T-helper 9 cell (primary cell): ENCODE measurements at places on chromosomes 3 and 15.

- no peak for DNase-seq
Observed at GRCh38 chr15:71121442-71121841, 6.2 kb downstream of the THSD4 start.

GRCh38 chr3:17040990-17041377, 156.2 kb downstream of the PLCL2 start:
- DNase-seq: no peak

GRCh38 chr3:48404440-48405342, 25.2 kb downstream of the PLXNB1 start:
- DNase-seq: no peak

- no peak for DNase-seq
Observed at GRCh38 chr3:13385373-13385965, 34.7 kb downstream of the NUP210 start.

DNA sequence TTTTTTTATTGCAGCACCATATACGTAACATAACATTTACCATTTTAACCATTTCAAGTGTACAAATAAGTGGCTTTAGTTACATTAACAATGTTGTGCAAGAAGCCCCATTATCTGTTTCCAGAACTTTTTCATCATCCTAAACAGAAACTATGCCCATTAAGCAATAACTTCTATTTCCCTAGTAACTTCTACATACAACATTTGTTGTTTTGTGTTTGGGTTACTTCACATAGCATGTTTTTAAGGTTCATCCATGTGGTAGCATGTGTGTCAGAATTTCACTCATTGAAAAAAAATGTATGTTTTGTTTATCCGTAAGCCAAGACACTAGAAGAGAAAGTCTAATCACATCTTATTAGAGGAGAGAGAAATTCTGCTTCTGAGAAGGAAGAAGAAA, 450.5 kb upstream of the PDZRN3 start:
- DNase-seq: no peak

DNA sequence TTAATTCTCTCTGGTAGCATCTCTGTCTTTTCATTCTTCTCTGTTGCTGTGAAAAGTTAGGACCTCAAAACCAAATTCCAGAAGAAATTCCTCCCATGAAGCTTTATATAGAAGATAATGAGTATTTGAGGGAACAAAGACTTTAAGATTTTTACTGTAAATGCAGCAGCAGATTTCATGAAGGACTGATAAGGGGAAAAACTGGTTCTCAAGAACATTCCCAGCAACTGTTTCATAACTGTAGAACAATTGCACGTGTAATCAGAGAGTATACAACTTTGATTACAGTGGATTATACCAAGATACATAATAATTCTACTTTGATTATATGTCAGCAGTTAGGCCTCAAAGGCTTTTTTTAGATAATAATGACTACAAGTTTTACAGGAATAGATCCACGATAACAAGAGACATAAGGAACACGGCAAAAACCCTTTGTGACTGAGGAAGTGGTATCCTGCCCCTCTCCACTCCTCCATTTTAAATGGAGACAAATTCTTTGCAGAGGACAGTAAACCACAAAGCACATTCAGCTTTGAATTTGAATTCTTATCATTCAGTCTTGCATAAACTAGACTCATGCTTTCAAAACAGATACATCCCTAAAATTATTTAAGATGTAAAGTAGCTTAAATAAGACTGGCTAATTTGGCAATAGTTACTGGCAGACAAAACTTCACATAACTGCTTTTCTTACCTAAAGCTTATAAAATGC, 42.9 kb upstream of the DIPK2A start:
- no peak for DNase-seq

GRCh38 chr15:101489237-101489598, 289 bp downstream of the PCSK6 start:
- no peak for DNase-seq

- DNase-seq: no peak
Observed at GRCh38 chr3:94028093-94028837, at the start of gene STX19. STX19 (minus strand) TSS chr3:94028597; CDS start chr3:94015269, 13,328 bp downstream.

- no peak for DNase-seq
Observed at GRCh38 chr15:23570486-23570885, 5.0 kb downstream of the MKRN3 start.

DNA sequence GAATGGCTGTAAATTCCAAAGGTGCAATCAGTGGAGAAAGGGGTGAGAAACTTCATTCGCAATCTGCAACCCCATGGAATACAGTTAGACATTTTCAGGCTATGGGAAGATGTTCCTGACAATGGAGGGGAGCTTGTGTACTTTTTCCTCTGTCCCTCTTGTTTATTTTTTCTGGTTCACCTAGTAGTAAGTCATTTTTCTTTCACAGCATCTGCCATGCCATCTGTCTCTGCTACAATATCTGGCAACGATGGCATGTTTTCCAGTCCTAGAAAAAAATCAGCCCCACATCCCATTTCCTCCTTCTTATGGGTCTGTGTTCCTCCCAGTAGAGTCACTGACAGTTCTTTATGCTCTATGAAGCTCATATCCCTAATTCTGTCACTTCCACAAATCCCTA, 76.0 kb downstream of the SSR3 start:
- no peak for DNase-seq

DNA sequence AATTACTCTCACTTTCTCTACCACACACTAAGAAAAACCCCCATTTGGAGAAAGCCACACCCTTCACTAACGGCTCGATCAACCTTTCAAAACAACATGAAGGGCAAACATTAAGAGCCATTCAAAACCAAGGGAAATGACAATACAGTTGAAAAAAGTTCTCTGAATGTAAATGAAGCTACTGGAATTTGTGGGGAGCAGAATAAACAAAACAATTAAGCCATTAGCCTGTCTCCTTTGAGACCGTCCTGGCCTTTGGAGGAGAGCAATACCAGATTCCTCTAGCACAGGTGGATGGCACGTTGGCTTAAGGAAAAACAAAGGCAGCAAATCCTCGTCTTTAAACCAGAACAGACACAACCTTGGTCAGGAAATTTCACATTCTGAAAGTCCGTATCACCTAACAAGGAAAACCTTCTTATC, 18.7 kb downstream of the MYO1E start:
- DNase-seq: no peak

DNA sequence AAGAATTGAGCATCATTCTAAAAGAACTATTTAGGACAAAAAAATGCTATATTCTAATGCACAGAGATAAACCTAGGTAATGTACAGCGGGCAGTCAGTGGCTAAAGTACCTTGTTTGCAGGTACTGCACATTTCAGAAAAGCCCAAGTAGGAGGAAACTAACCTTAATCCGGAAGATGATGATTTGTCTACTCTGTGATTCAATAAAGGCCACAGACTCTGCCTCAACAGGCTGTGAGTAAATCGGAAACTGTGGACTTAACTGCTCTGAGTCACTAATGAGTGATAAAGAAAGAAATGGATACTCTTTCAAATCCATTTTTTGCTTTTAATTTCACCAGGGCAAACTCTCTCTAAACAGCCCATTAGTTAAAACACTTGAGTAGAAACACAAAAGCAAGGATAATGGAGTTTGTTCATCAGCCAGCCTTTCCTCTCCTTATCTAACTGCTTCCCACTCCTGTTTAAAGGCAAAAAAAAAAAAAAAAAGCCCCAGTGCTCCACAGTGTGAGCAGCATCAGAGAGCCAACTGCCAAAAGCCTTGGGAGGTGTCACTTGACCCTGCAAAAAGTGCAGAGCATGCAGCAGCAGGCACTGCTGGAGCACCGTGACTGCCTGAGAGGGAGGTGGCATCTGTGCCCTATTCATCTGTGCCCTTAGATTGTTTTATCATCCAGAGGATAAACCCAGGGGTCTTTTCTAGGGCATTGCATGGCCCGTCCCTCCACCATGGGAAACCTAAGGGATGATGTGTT, 187.7 kb downstream of the SATB1 start:
- no peak for DNase-seq

DNA sequence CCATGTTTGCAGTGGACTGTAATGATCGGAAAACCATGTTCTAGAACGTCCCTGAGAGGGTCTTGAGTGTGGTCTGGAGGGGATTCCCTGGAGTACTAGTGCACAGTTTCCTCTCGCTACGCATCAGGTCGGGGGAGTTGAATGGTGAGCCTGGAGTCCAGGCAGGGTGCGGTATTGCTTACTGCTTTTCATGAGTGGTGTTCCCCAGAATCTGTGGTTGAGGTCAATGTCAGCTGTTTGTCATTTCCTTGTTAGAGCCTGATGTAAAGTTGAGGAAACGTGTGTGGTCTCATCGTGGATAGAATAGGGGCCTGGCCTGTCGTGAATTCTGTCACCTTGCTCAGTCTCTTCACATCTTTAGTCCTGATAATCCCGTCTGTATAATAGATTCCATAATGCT, 328.2 kb upstream of the LRRFIP2 start:
- no peak for DNase-seq

GRCh38 chr3:37773911-37774310, 87.8 kb upstream of the CTDSPL start:
- no peak for DNase-seq

GRCh38 chr3:50539356-50540286, 27.9 kb downstream of the C3orf18 start:
- no peak for DNase-seq

- no peak for DNase-seq
Observed at GRCh38 chr3:70516076-70516475, 203.6 kb upstream of the MDFIC2 start.

DNA sequence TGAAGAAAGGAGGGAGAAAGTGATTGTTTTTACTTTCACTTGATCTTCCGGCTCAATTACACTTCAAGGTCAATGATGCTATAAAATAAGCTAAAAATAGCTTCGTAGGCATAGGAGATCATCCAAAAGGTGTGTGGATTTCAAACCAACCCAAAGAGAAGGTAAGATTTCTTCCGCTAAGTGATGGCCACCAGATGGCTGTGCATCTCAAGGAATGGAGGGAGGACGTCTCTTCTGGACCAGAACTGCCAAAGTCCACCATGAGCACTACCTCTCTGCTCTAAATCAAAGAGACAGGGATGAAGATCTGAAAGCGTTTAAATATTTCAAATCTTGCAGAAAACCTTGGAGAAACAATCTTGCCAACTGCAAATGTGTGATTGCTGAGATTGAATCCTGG, 199.1 kb upstream of the ZPLD1 start:
- DNase-seq: no peak

GRCh38 chr15:71599418-71600151, 210.8 kb upstream of the NR2E3 start:
- DNase-seq: no peak

- no peak for DNase-seq
Observed at GRCh38 chr3:172021164-172021563, 18.2 kb upstream of the FNDC3B start.

DNA sequence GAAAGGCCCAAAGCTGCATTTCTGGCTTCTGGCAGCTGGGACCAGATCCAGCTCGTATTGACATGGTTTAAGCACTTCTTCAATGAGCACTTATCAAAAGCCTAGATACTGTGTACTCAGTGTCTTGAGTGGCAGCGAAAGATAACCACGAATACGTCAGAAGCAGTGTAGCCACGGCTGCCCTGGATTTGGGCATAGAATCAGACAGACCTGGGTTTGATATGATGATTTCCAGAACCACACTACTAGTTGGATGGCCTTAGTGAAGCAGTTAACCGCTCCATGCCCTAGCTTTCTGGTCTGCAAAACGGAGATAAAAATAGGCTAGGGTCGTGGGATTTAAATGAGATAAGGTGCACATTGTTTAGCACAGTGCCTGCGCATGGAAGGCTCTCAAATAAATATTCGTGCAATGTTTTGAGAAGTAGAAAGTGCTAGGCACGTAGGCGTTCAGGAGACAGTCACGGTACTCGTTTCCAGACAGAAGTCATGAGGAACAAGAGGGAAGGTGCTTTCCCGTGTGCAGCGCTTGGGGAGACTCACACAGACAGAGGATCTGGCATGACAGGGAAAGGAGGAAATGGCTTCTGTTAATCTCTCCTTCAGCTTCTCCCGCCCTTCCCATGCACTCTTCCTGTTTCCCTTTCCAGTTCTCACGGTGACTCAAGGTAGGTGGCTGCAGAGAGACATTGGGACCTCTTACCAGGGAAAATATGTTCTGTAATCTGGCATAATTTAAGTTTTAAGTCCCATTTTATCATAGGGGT, 70.3 kb downstream of the CCNL1 start:
- DNase-seq: peak; percentile 17

DNA sequence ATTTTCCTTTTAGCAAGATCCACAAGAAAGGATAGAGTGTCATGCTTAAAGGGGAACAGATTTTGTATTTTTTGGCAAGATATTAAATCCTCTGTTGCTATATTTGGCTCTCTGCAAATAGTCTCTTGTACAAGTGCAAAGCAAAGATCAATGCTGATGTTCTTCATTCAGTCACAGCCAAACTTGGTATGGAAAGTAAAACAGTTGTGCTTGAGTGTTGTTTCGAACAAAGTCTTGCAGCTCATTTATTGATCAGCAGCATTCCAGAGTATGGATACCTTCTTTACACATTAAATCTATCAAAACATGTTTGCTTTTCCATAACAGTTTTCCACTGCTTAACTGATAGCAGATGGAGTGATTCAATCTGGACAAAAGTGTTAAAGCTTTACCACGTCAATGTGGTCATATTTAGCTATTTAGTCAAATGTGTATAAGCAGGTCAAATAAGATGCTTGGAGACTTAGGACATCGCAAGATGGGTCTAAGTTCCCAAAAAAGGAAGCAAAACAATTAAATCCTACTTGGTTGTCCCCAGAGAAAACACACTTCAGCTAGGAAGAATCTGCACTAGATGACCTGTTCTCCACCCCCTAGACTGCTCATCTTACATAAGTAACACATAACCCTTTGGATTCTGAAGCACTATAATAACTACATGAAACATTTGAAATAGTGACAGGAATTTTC, 52.4 kb downstream of the VGLL3 start:
- no peak for DNase-seq

DNA sequence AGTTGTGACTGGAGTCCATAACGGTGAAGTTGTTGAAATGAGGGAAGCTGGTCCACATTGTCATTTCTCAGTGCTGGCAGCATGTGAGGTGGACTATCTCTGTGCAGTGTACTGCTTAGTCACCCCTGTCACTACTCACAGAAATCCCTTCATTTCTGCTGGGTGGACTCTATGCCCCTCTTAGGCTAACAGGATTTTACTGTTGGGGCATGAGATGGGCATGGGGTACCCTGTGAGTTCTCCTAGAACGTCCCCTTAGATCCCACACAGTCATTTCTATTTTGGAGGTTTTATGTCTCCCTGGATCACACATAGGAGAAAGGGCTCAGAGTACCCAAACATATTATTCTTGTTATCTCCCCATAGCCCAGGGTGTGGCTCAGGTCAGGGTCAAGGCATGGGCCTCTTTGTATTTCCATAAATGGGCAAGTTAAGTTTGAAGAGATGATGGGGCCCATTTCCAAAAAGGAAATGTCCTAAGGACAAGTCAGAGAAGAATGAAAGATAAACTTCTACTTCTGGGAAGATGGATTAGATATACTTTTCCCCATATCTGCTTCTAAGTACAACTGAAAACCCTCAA, 15.2 kb downstream of the P2RY1 start:
- no peak for DNase-seq

DNA sequence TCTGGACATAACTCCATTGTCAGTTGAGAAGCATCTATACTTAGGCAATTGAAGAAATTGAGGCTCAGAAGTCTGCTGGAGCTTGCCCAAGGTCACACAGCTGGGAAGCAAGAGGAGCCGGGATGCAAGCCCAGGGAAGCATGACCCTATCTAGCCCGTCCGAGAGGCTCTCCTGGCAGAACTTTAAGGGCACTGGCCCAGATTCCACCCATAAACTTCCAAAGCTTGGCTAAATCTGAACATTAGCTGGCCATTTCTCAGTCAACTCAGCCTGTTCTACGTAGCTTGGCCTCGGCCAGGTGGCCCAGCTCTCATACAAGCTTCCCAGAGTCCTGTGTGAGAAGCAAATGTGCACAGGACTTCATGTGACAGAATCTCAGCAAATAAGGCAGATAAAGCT, 75.8 kb downstream of the LRIG1 start:
- DNase-seq: no peak

GRCh38 chr3:46921041-46921440, 43.5 kb downstream of the PTH1R start:
- DNase-seq: no peak
